ENCODE measurements at places on chromosomes 2 and 18. TPM values are rescaled to one million over a fixed set of nuclear protein-coding genes. Genes with fewer than 3 reads are reported as not detected.
A peak's percentile ranks its signal among the peaks of the same experiment; 100 is the strongest.

The ANO7 gene
- 5.2 TPM for total RNA-seq

DNA sequence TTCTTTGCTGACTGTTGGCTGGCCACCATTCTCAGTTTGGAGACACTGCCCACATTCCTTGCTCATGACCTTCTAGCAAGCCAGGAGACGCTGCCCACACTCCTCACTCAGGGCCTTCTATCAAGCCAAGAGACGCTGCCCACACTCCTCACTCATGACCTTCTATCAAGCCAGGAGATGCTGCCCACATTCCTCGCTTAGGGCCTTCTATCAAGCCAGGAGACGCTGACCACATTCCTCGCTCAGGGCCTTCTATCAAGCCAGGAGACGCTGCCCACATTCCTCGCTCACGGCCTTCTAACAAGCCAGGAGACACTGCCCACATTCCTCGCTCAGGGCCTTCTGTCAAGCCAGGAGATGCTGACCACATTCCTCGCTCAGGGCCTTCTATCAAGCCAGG is 131.3 kb upstream of the CBLN2 start:
- no peaks in the 10 kb centered on the region for H3K27me3 ChIP-seq
- H3K27ac ChIP-seq: no peak overlapping the region
- no peak overlapping the region for H3K4me3 ChIP-seq
- DNase-seq: peak; percentile 67

DNA sequence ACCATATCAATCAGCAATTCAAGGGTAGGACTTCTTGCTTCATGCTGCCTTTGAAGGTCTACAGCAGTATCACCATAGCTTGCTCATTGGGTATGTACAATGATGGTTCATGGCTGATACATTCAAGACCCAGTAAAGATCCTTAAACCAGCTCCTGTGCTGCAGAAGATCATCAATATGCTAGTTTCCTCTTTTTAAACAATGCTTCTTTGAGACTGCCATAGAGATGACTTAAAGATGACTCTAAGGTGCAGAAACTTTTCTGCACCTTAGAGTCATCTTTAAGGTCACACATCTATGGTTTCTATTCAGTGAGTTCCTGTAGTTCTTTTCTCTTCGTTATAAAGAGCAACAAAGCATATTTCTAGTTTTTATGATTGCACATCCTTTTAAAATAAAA is 102.8 kb upstream of the KLHL14 start:
- no peak overlapping the region for H3K27ac ChIP-seq
- H3K4me1 ChIP-seq: peaks cover 8% of the 10 kb centered on the region
- H3K4me3 ChIP-seq: no peak overlapping the region
- no peaks in the 10 kb centered on the region for H3K27me3 ChIP-seq
- DNase-seq: no peak

The FOXD4L1 gene
- total RNA-seq: not detected

GRCh38 chr2:119476301-119477112 is 44.9 kb downstream of the TMEM37 start:
- no peak overlapping the region for H3K4me3 ChIP-seq
- H3K27ac ChIP-seq: no peak overlapping the region
- H3K4me1 ChIP-seq: no peaks in the 10 kb centered on the region
- no peaks in the 10 kb centered on the region for H3K36me3 ChIP-seq
- DNase-seq: peak; percentile 93
- no peaks in the 10 kb centered on the region for H3K27me3 ChIP-seq

The OTOF gene
- 0.15 TPM for total RNA-seq

DNA sequence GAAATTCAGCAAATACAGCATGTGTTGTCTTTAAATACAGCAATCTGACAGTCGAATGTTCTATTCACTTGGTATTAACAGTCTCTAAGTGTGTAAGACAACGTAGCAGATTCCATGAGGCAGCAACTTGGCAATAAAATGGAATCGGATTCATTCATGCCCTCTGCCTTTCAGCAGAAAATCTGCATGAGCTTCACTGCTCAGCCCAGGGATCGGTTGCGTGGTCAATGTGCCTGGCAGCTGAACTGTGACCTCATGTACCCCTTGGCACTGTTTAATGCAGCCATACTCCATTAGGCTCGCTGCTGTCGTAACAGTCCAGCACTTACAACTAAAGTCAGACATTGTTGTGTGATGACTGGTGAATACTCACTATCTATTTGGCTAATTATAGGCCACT is 17.7 kb upstream of the RGPD4 start:
- H3K4me3 ChIP-seq: no peak overlapping the region
- H3K4me1 ChIP-seq: peaks cover 8% of the 10 kb centered on the region
- H3K27ac ChIP-seq: no peak overlapping the region
- H3K36me3 ChIP-seq: peaks cover 1% of the 10 kb centered on the region

- no peak overlapping the region for H3K4me3 ChIP-seq
- H3K36me3 ChIP-seq: peaks cover 9% of the 10 kb centered on the region
- H3K27ac ChIP-seq: no peak overlapping the region
- no peaks in the 10 kb centered on the region for H3K27me3 ChIP-seq
- H3K4me1 ChIP-seq: no peaks in the 10 kb centered on the region
Observed at GRCh38 chr2:97831121-97831520, 117.7 kb downstream of the ZAP70 start.

The PCARE gene
- not detected for total RNA-seq

The NEURL3 gene
- not detected for total RNA-seq

The RAB12 gene
- total RNA-seq: 49.4 TPM

GRCh38 chr2:241153616-241154015 is 3.3 kb downstream of the PPP1R7 start:
- DNase-seq: no peak
- peaks cover 11% of the 10 kb centered on the region for H3K4me1 ChIP-seq
- no peak overlapping the region for H3K4me3 ChIP-seq
- no peaks in the 10 kb centered on the region for H3K27me3 ChIP-seq
- no peak overlapping the region for H3K27ac ChIP-seq

The EMILIN1 gene
- 1.2 TPM for total RNA-seq

DNA sequence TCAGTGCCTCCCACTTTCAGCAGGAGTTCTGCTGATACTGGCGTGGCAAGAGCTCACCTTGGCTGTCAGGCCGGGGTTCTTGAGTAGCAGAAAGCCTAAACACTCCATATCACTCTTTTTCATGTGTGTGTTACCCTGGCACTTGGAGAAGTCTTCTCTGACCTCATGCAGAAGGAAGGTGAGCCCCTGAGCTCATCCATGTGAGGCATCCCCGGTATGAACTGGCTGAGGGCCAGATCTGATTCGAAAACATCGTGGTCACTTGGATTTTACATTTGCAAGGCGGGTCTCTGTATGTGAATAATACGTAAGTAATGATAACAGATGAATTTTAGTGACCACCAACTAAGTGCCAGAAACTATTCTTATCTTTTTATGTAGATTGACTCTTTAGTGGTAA is 93.6 kb downstream of the RAPGEF4 start:
- no peak for DNase-seq
- H3K36me3 ChIP-seq: no peaks in the 10 kb centered on the region
- no peaks in the 10 kb centered on the region for H3K4me1 ChIP-seq

DNA sequence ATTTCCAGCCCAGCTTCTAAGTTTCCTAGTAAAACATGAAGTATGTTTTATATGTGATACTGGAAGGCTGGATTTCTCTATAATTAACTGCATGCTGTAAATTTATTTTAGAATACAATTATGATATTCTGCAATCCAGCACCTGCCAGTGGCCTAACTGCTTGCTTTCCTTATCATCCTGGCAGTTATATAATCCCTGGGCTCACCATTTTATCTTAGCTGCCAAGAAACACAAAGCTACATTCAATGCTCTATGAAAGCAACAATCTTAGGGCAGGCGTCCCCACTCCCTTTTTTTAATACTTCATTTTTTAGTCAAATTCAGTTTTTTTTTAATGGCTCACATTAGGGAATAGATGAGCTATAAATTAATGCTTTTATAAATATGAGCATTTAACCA is 38.4 kb upstream of the UBXN4 start:
- H3K4me1 ChIP-seq: no peaks in the 10 kb centered on the region
- no peak overlapping the region for H3K27ac ChIP-seq
- peaks cover 11% of the 10 kb centered on the region for H3K36me3 ChIP-seq

DNA sequence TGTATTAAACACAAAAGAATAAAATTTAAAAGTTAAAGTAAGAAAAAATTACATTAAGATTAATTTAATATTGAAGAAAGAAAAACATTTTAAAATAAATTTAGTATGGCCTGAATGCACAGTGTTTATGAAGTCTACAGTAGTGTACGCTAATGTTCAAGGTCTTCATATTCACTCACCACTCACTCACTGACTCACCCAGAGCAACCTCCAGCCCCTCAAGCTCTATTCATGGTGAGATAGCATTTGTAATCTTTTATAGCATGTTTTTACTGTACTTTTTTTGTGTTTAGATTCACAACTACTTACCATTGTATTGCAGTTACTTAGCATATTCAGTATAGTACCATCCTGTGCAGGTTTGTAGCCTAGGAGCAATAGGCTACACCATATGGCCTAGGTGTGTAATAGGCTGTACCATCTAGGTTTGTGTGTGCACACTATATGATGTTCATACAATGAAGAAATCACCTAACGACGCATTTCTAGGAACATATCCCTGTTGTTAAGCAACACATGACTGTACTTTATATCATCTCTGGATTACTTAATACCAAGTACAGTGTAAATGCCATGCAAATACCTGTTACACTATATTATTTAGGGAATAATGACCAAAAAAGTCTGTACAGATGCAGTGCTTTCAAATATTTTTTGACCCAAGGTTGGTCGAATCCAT is 144.0 kb upstream of the IL1R2 start:
- H3K4me1 ChIP-seq: no peaks in the 10 kb centered on the region
- DNase-seq: no peak
- no peak overlapping the region for H3K4me3 ChIP-seq

The FAM110C gene
- 3.6 TPM for total RNA-seq

- H3K27ac ChIP-seq: no peak overlapping the region
- H3K4me1 ChIP-seq: no peaks in the 10 kb centered on the region
- H3K27me3 ChIP-seq: no peaks in the 10 kb centered on the region
- no peak for DNase-seq
Observed at GRCh38 chr18:77323640-77324299, 74.1 kb downstream of the GALR1 start.

- no peaks in the 10 kb centered on the region for H3K4me1 ChIP-seq
- H3K27me3 ChIP-seq: no peaks in the 10 kb centered on the region
- no peak overlapping the region for H3K4me3 ChIP-seq
- H3K27ac ChIP-seq: no peak overlapping the region
- DNase-seq: no peak
- H3K36me3 ChIP-seq: no peaks in the 10 kb centered on the region
Observed at GRCh38 chr2:172790404-172790803, 54.8 kb downstream of the RAPGEF4 start.

GRCh38 chr2:120783969-120784372 is 48.3 kb downstream of the GLI2 start:
- DNase-seq: no peak
- H3K4me3 ChIP-seq: no peak overlapping the region
- no peaks in the 10 kb centered on the region for H3K36me3 ChIP-seq
- H3K27me3 ChIP-seq: no peaks in the 10 kb centered on the region
- no peak overlapping the region for H3K27ac ChIP-seq

DNA sequence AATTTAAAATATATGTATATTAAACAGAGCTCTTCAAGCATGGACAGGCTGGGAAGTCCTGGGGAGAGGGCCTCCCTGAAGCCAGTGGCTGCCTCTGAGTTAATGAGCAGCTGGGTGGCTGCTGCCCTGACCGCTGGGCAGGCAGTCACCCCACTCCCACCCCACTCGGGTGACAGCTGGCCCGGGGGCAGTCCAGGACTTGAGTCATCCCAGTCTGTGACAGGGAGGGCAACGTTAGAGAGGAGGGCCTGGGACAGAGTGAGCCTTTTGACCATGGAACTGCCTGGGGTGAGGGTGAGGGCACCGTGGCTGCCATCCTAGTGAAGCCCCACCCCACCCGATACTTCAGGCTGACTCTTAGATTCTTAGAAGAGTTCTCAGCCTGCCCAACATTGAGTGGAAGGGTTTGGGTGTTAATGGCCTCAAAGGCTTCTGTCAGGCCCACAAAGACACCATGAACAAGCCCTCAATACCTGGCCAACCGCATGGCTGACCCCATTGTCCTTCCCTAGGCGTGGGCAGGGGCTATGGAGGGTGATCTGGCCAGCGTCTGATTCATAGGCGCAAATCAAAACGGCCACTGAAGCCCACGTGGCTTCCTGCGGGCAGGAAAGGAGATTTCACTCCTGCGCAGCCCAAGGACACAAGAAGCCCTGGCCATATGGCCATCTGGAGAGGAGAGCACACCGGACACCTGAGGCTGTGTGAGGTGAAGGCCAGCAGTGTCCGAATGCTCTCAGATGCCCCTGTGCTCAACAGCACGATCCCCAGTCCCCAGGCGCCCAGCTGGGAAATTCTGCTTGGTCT is 47.5 kb downstream of the MRPS5 start:
- no peak for DNase-seq
- H3K27me3 ChIP-seq: no peaks in the 10 kb centered on the region
- no peak overlapping the region for H3K4me3 ChIP-seq
- H3K27ac ChIP-seq: no peak overlapping the region
- H3K36me3 ChIP-seq: no peaks in the 10 kb centered on the region
- H3K4me1 ChIP-seq: peaks cover under 1% of the 10 kb centered on the region

GRCh38 chr2:64273524-64274398 is 129.5 kb upstream of the PELI1 start:
- peaks cover 31% of the 10 kb centered on the region for H3K4me1 ChIP-seq
- peaks cover 23% of the 10 kb centered on the region for H3K36me3 ChIP-seq
- no peak overlapping the region for H3K4me3 ChIP-seq
- H3K27ac ChIP-seq: peak overlapping the region; percentile 64

The CABLES1 gene
- 24.1 TPM for total RNA-seq

The SP9 gene
- not detected for total RNA-seq

The MYOM1 gene
- total RNA-seq: 0.17 TPM

DNA sequence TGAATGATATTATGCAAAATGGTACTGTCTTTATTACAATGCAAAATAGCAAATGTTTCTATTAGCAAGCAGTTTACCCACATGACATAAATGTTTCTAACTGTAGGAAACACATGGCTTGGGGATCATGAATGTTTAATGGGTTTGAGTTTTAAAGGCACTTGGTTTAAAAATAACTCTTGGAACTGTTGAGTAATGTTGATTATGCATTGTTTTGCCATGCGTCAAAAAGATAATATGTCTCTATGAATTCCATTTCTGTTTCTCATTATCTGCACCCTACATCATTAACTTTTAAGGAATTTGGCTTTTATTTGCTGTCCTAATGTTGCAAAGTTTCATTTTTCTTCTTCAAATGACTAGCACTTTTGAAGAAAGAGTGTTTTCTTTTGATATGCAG is 1355.5 kb downstream of the SUCLG1 start:
- no peak overlapping the region for H3K27ac ChIP-seq
- DNase-seq: no peak
- H3K4me3 ChIP-seq: no peak overlapping the region
- H3K36me3 ChIP-seq: peaks cover 9% of the 10 kb centered on the region
- H3K27me3 ChIP-seq: no peaks in the 10 kb centered on the region
- no peaks in the 10 kb centered on the region for H3K4me1 ChIP-seq

DNA sequence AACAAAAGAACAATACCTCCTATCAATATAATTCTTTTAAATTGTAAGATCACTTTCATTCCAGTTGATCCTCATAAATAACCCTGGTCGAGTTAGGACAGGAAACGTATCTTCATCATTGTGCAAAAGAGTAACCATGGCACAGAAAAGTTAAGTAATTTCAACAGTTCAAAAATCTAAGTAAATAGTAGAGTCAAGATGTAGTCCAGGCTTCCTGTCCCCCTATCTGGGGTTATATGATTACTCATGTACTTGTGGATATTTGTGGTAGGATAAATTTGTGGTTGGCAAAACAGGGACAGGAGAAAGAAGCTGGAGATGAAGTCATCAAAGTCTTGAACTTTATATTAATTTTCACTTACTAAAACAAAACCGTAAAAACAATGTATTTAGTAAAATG is 772.6 kb downstream of the TSN start:
- H3K36me3 ChIP-seq: no peaks in the 10 kb centered on the region
- no peaks in the 10 kb centered on the region for H3K27me3 ChIP-seq
- DNase-seq: no peak
- no peak overlapping the region for H3K4me3 ChIP-seq
- H3K4me1 ChIP-seq: no peaks in the 10 kb centered on the region
- H3K27ac ChIP-seq: no peak overlapping the region
